ENCODE measurements at places on chromosomes 13 and 19. TPM values are rescaled to one million over a fixed set of nuclear protein-coding genes. Genes with fewer than 3 reads are reported as not detected.

The CEACAM7 gene
- total RNA-seq: not detected

The ZNF667 gene
- total RNA-seq: 7.3 TPM

The IZUMO1 gene
- not detected for total RNA-seq

The FFAR2 gene
- not detected for total RNA-seq

The PSMD8 gene
- total RNA-seq: 199 TPM

The ELAVL3 gene
- not detected for total RNA-seq

The ZNF723 gene
- total RNA-seq: not detected

The SLITRK6 gene
- not detected for total RNA-seq

The NOTCH3 gene
- not detected for total RNA-seq

The GFY gene
- total RNA-seq: not detected

The SYNE4 gene
- total RNA-seq: 0.99 TPM

The PDE4C gene
- not detected for total RNA-seq

The POP4 gene
- total RNA-seq: 134 TPM

The IRGQ gene
- 24.6 TPM for total RNA-seq

The ZC3H13 gene
- 41.6 TPM for total RNA-seq

The CACNG6 gene
- not detected for total RNA-seq

The C2CD4C gene
- 0.19 TPM for total RNA-seq

The TMEM59L gene
- not detected for total RNA-seq

The AP1M2 gene
- not detected for total RNA-seq

The PTGIR gene
- 46.7 TPM for total RNA-seq

The MED29 gene
- 26.8 TPM for total RNA-seq

The DACT3 gene
- 3.9 TPM for total RNA-seq

The ZFP36 gene
- 15.6 TPM for total RNA-seq

The ODAD3 gene
- total RNA-seq: 0.27 TPM

The CGB3 gene
- not detected for total RNA-seq

The TMEM150B gene
- not detected for total RNA-seq

The CALR3 gene
- total RNA-seq: not detected

The TSKS gene
- total RNA-seq: 0.58 TPM

The ZNF136 gene
- 11.6 TPM for total RNA-seq

The ZNF491 gene
- 0.56 TPM for total RNA-seq

The ILF3 gene
- total RNA-seq: 527 TPM

The TTYH1 gene
- 0.98 TPM for total RNA-seq

The PRRG2 gene
- total RNA-seq: 1.6 TPM

The CBLC gene
- not detected for total RNA-seq

The MEIS3 gene
- total RNA-seq: not detected

The SOHLH2 gene
- total RNA-seq: not detected

The PLIN4 gene
- not detected for total RNA-seq

The COL5A3 gene
- total RNA-seq: not detected

The METTL21C gene
- not detected for total RNA-seq

The JAK3 gene
- 91.1 TPM for total RNA-seq
